ENCODE measurements at places on chromosomes 6 and 20. TPM values are rescaled to one million over a fixed set of nuclear protein-coding genes. Genes with fewer than 3 reads are reported as not detected.

GRCh38 chr6:44855562-44856411 lies 468.3 kb downstream of the CDC5L start:
- H3K27me3 ChIP-seq = no peaks in the 10 kb centered on the region
- no peak overlapping the region for H3K4me3 ChIP-seq
- no peaks in the 10 kb centered on the region for H3K36me3 ChIP-seq
- no peak overlapping the region for H3K27ac ChIP-seq
- DNase-seq = no peak

GRCh38 chr20:50569864-50570836 lies 60.0 kb downstream of the PTPN1 start:
- H3K4me1 ChIP-seq = peaks cover 65% of the 10 kb centered on the region
- H3K4me3 ChIP-seq = no peak overlapping the region
- H3K27me3 ChIP-seq = no peaks in the 10 kb centered on the region
- no peak for DNase-seq
- H3K36me3 ChIP-seq = peaks cover 98% of the 10 kb centered on the region

GRCh38 chr20:9996944-9997343 lies 37.8 kb upstream of the ANKEF1 start:
- H3K27ac ChIP-seq = no peak overlapping the region
- no peaks in the 10 kb centered on the region for H3K27me3 ChIP-seq
- no peak for DNase-seq
- no peaks in the 10 kb centered on the region for H3K4me1 ChIP-seq

DNA sequence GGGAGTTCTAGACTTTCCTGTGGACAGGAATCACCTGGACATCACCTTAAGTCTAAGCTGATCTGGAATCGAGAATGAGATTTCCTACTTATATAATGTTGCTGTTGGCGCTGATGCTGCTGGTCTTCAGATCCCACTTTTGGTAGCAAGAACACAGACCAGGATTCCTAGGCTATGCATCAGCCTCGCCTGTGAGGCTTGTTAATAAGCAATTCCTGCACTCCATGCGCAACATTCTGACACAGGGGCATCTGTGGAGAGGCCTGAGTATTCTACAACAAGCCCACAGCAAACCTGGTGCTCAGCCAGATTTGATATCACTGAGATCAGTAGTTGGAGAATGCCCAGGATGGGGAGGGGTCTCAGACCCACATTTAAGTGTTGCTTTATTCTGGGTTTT lies 52.0 kb upstream of the TRIM26 start:
- H3K4me3 ChIP-seq = no peak overlapping the region
- no peak for DNase-seq
- H3K27me3 ChIP-seq = no peaks in the 10 kb centered on the region

The IMPG1 gene
- total RNA-seq = not detected

- peaks cover 14% of the 10 kb centered on the region for H3K36me3 ChIP-seq
- H3K4me1 ChIP-seq = no peaks in the 10 kb centered on the region
- no peak overlapping the region for H3K4me3 ChIP-seq
- no peak for DNase-seq
- H3K27me3 ChIP-seq = no peaks in the 10 kb centered on the region
- H3K27ac ChIP-seq = no peak overlapping the region
Measured at GRCh38 chr20:32130352-32130751, 20.8 kb downstream of the TM9SF4 start.

DNA sequence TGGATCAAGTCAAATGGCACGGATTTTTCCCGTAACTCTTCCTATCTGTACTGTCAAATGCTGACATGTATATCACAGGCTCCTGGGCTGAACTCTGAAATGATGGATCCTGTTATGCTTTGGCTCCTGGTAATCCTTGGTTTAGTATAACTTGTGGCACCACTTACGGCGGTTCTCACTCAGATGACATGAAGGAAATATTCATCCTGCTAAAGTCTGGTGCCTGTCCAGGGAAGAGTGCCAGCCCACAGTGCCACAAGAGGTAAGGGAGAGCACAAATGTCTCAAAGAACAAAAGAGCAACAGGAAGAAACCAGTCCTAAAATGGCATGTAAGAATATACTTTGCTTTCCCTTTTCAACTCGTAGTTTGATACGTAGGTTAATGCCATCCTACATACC lies 93.1 kb upstream of the TAB2 start:
- H3K27me3 ChIP-seq = no peaks in the 10 kb centered on the region
- DNase-seq = no peak
- H3K27ac ChIP-seq = no peak overlapping the region
- no peak overlapping the region for H3K4me3 ChIP-seq
- H3K36me3 ChIP-seq = no peaks in the 10 kb centered on the region

DNA sequence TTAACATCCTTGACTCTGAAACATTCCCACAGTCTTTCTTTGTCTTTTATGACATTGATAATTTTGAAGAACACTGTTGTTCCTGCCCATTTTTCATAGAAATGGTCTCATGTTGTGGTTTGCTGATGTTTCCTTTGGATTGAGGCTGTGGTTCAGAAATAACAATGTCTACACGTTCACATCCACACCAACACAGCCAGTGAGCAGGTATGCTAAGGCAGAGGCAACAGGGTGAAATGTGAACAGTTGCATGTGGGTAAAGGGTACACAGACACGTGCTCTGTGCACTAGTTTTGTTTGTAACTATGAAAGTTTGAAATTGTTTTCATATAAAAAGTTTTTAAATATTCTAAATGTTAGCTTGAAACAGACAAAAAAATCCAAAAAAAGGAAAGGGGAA lies 78.4 kb downstream of the GINS1 start:
- H3K27ac ChIP-seq = peak overlapping the region; percentile 41
- H3K27me3 ChIP-seq = no peaks in the 10 kb centered on the region
- H3K4me1 ChIP-seq = peaks cover 16% of the 10 kb centered on the region
- DNase-seq = no peak

- DNase-seq = no peak
- H3K36me3 ChIP-seq = no peaks in the 10 kb centered on the region
- H3K4me3 ChIP-seq = no peak overlapping the region
- H3K27ac ChIP-seq = no peak overlapping the region
- no peaks in the 10 kb centered on the region for H3K27me3 ChIP-seq
Measured at GRCh38 chr6:132114201-132114825, 163.1 kb upstream of the CCN2 start.

The TXLNB gene
- total RNA-seq = 3.6 TPM

DNA sequence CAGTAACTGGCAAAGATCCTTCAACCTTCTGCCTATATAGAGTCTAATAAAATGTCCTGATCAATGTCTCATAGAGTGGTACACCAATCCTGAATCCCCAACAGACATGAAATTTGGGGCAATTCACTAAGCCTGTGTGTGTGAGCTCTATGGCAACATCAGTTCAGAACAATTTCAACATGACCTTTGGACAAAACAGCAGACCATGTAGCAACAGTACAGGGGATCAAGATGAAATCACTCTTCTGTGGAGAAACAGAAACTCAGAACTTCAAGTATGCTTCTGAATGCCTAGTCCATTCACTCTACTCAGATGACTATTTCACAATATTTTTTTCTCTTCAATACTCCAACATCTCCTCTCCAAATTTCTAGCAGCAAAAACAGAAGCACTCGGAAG lies 49.1 kb upstream of the OPRM1 start:
- H3K27ac ChIP-seq = no peak overlapping the region
- H3K4me1 ChIP-seq = no peaks in the 10 kb centered on the region
- no peak overlapping the region for H3K4me3 ChIP-seq
- no peaks in the 10 kb centered on the region for H3K36me3 ChIP-seq
- H3K27me3 ChIP-seq = no peaks in the 10 kb centered on the region
- DNase-seq = no peak

DNA sequence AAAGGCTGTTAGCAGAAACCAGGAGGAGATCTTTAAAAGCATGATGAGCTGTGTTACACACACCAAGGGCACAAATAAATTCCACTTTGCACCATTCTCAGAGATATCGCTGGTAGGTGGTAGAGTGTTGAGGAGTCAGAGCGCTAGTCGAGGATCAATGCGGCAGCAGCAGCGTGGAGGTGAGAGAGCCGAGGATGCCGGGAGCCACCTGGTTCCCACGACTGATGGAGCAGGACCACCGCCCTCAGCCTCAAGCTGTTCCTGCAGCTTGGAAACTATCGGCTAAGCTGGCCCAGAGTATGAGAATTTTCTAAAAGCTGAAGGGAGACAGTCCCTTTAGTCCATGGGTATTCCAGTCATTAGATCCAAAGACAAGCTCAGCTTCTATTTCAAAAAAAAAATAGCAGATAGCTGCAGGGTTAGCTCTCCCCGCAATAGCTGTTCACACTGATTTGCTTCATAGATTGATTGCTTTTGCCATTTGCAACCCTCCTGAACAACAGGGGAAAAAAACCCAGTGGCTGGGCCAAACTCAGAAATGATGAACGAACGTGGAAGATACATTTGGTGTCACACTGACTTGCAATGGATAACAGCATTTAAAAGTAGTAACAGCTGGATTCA lies 106.2 kb downstream of the LCA5 start:
- H3K27ac ChIP-seq = no peak overlapping the region
- no peaks in the 10 kb centered on the region for H3K4me1 ChIP-seq
- H3K27me3 ChIP-seq = no peaks in the 10 kb centered on the region
- H3K4me3 ChIP-seq = no peak overlapping the region
- no peak for DNase-seq

The FAM8A1 gene
- total RNA-seq = 31.5 TPM

- no peak overlapping the region for H3K27ac ChIP-seq
- no peaks in the 10 kb centered on the region for H3K36me3 ChIP-seq
- H3K4me3 ChIP-seq = no peak overlapping the region
- H3K4me1 ChIP-seq = no peaks in the 10 kb centered on the region
- no peaks in the 10 kb centered on the region for H3K27me3 ChIP-seq
- DNase-seq = no peak
Measured at GRCh38 chr6:101108286-101108685, 227.2 kb upstream of the ASCC3 start.

The PLCB1 gene
- total RNA-seq = 15.0 TPM

- no peak overlapping the region for H3K27ac ChIP-seq
- H3K27me3 ChIP-seq = no peaks in the 10 kb centered on the region
- H3K36me3 ChIP-seq = no peaks in the 10 kb centered on the region
- no peak for DNase-seq
- no peak overlapping the region for H3K4me3 ChIP-seq
Measured at GRCh38 chr6:56685102-56685733, 42.5 kb upstream of the DST start.

DNA sequence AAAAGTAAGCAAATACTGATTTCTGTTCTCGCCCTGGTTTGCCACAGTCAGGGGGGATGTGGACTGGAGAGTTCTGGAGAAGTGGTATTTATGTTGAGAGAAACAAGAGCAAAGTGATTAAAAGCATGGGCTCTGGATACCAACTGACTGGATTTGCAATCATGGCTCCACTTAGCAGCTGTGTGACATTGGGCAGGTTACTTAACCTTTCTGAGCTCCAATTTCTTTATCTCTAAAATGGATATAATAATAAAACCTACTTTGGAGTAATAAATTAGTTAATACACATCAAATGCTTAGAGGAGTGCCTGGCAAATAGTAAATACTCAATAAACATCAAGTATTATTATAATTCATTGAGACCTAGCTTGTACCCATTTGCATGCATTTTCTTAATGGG lies 111.7 kb downstream of the CLIC5 start:
- H3K27ac ChIP-seq = no peak overlapping the region
- no peaks in the 10 kb centered on the region for H3K4me1 ChIP-seq
- DNase-seq = no peak

The FAM83B gene
- not detected for total RNA-seq

The FAXC gene
- 0.05 TPM for total RNA-seq

The PAX1 gene
- not detected for total RNA-seq

DNA sequence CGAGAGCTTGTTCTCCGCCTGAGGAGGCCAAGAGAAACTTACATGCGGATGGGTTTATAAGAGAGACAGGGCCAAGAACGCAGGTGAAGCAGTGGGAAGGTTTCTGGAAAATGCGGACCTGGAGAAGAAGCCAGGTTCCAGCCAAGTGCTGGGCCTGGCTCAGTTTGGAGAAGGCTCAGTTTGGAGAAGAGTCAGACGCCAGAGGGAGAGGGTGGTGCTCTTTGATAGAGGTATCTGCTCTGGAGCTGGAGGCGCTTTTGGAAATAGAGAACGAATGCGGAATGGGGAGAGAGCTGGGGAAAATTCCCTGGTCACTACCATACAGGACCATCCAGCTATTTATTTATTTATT lies 753 bp downstream of the RSPH9 start:
- peaks cover 20% of the 10 kb centered on the region for H3K36me3 ChIP-seq
- peaks cover 15% of the 10 kb centered on the region for H3K4me1 ChIP-seq
- no peaks in the 10 kb centered on the region for H3K27me3 ChIP-seq
- DNase-seq = no peak
- H3K4me3 ChIP-seq = peak overlapping the region; percentile 41

The UBE2C gene
- 22.2 TPM for total RNA-seq

DNA sequence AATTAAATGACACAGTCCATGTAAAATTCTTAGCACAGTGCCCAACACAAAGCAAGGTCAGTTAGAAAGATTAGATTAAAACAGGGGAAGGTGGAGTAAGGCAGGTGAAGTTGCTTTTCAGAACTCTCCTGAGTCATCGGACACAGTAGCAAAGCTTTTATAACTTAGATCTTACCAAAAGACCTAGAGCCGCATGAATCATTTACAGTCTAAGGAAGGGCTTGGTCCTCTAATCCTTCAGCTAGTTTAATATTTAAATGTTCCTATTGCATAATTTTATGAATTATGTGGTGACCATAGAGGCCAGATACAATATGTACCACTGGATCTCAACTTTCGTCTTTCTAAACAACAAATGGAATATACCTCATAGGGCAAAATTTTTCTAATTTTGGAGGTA lies 202.1 kb upstream of the SNX9 start:
- no peak overlapping the region for H3K27ac ChIP-seq
- no peak overlapping the region for H3K4me3 ChIP-seq
- no peaks in the 10 kb centered on the region for H3K27me3 ChIP-seq
- H3K36me3 ChIP-seq = no peaks in the 10 kb centered on the region
- no peaks in the 10 kb centered on the region for H3K4me1 ChIP-seq

The NKX2-4 gene
- total RNA-seq = not detected

The SLC22A3 gene
- 1.8 TPM for total RNA-seq

DNA sequence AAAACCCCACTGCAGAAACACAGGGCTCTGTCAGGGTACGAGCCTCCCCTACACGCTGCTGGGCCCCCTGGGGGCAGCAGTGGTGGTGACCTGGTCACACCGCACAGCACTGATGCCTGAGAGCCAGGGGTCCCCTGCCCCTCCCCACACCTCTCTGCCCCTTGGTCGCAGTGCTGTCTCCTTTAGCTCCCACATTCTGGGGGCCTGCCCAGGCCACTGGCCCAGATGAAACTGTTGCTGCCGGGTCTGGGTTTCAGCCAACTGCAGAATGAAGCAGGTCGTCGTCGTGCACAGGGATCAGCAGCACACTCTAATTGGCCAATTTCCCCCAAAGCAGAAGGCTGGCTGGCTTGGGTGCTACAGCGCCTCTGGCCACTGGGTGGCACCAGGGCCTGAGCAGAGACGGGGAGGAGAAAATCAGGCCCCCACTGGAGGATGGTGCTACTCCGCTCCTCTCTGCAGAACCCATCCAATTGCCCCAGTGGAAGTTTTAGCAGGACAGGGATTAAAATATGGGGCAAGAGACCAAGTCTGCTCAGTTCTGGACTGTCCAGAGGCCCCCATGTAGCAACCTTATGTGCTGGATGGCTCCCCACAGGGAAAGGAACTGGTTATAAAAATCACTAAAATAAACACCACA lies 26.1 kb downstream of the DIDO1 start:
- H3K36me3 ChIP-seq = peaks cover 49% of the 10 kb centered on the region
- DNase-seq = peak; percentile 91
- H3K4me3 ChIP-seq = no peak overlapping the region
- peaks cover 26% of the 10 kb centered on the region for H3K4me1 ChIP-seq
- H3K27me3 ChIP-seq = no peaks in the 10 kb centered on the region

The SNPH gene
- 2.0 TPM for total RNA-seq

- peaks cover 16% of the 10 kb centered on the region for H3K4me1 ChIP-seq
- no peaks in the 10 kb centered on the region for H3K36me3 ChIP-seq
- no peak overlapping the region for H3K4me3 ChIP-seq
- no peaks in the 10 kb centered on the region for H3K27me3 ChIP-seq
- DNase-seq = no peak
Measured at GRCh38 chr6:16109659-16110305, 19.1 kb upstream of the MYLIP start.

Data from spleen (tissue), 13 donors.